Esophagus muscularis mucosa (tissue), 4 donors: ENCODE measurements at places on chromosomes 2 and 18. TPM values are rescaled to one million over a fixed set of nuclear protein-coding genes. Genes with fewer than 3 reads are reported as not detected.

GRCh38 chr2:158297606-158298005 is 158.9 kb downstream of the CCDC148 start:
- H3K36me3 ChIP-seq = no peaks in the 10 kb centered on the region
- no peak for DNase-seq
- no peak overlapping the region for H3K27ac ChIP-seq
- no peak overlapping the region for H3K4me3 ChIP-seq
- H3K4me1 ChIP-seq = no peaks in the 10 kb centered on the region

DNA sequence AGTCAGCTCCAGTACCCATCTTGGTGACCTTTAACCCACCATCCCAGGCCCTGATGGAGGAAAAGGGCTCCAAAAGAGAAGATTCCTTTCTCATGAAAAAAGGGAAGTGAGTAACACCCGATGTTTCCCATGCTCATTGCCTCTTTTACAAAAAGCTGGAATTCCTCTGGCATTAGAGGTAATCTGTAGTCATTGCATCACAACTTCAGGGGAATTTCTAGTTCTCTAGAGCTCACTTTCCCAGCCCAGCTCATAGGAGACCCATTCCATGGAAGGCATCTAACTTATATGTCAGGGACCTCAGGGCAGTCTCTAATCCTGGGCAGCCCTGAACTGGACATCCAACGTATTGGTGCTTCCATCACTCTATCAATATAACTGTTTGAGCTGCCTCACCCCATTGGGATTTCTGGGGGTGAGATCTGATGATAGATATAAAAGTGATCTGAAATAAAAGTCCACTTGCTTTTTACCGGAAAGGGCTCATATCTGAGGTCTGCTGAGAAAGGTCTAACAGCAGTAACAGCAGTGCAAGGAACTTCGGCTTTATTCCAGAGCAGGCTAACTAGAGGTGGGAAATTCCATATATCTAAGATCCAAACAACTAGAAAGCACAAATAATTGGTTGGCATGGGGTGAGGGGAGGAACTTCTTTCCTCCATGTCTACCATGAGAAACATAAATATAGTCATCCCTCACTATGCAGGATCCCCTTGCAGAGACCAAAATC is 106.1 kb downstream of the ETAA1 start:
- no peak for DNase-seq
- H3K27ac ChIP-seq = peak overlapping the region; percentile 20
- peaks cover 4% of the 10 kb centered on the region for H3K4me1 ChIP-seq
- no peaks in the 10 kb centered on the region for H3K36me3 ChIP-seq

DNA sequence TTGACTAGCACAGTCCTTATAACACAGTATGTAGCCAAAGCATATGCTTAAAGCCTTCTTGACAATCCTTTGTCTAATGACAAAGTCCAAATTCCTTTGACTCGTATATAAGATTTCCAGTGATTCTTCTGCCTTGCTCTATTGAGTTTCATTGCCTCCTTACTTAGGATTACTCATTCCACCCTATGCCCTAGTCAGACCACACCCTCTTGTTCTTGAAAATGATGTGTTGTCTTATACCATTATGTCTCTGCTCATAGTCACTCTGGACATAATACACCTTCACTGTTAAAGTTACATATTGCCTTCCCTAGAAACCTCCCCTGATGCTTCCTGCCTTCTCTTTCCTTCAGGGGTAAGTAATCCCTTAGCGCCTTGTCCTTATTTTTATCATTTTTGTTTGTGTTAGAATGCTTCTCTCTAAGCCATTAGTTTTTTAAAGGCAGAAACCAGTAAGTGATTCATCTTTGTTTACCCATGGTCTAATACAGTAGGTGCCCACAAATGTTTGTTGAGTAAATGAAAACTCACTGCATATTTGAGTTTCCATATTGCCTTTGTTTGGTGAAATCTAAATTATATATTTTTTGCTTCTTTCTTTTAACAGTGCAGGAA is 19.3 kb downstream of the GPD2 start:
- no peaks in the 10 kb centered on the region for H3K27me3 ChIP-seq
- H3K4me1 ChIP-seq = peaks cover 21% of the 10 kb centered on the region
- H3K27ac ChIP-seq = no peak overlapping the region
- no peak for DNase-seq
- no peak overlapping the region for H3K4me3 ChIP-seq

DNA sequence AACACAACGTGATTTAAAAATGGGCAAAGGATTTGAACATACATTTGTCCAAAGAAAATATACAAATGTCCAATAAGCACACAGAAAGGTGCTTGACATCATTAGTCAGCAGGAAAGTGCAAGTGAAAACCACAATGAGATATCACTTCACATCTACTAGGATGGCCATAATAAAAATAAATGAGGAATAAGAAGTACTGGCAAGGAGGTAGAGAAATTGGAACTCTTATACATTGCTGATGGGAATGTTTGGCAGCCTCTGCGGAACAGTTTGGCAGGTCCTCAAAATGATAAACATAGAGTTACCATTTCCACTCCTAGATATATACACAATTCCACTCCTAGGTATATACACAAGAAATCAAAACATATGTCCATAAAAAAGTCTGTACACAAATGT is 51.0 kb upstream of the PGAP1 start:
- H3K36me3 ChIP-seq = no peaks in the 10 kb centered on the region
- no peak overlapping the region for H3K4me3 ChIP-seq
- no peak for DNase-seq
- H3K27ac ChIP-seq = no peak overlapping the region
- H3K27me3 ChIP-seq = no peaks in the 10 kb centered on the region

The ARHGAP25 gene
- 3.7 TPM for total RNA-seq

The CELF4 gene
- 1.8 TPM for total RNA-seq

DNA sequence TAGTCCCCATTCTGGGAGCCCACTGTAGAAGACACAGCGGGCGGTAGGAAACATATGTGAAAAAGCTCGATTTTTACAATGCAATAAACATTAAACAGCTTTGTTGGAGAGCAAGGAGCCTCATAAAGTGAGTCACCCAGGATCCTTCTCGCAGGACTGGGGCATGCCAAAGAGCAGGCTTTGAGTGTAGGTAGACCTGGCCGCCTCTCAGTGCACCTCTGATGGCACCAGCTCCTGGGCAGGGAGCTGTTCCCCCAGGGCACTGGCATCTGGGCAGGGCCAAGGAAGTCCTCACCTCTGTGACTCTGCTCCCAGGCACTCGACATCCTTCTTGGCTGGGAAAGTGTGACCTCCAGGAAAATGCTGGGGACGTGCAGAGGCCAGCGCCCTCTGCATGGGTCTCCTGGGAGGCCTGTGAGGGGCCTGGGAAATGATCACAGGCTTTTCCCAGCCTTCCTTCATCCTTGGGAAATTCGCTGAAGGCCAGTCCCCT is 94.2 kb downstream of the POLR1A start:
- H3K4me3 ChIP-seq = no peak overlapping the region
- no peaks in the 10 kb centered on the region for H3K36me3 ChIP-seq
- no peak for DNase-seq

- no peak for DNase-seq
- no peaks in the 10 kb centered on the region for H3K36me3 ChIP-seq
- H3K27ac ChIP-seq = no peak overlapping the region
- no peaks in the 10 kb centered on the region for H3K27me3 ChIP-seq
- no peaks in the 10 kb centered on the region for H3K4me1 ChIP-seq
Observed at GRCh38 chr2:145723872-145724271, 1204.0 kb upstream of the ZEB2 start.

DNA sequence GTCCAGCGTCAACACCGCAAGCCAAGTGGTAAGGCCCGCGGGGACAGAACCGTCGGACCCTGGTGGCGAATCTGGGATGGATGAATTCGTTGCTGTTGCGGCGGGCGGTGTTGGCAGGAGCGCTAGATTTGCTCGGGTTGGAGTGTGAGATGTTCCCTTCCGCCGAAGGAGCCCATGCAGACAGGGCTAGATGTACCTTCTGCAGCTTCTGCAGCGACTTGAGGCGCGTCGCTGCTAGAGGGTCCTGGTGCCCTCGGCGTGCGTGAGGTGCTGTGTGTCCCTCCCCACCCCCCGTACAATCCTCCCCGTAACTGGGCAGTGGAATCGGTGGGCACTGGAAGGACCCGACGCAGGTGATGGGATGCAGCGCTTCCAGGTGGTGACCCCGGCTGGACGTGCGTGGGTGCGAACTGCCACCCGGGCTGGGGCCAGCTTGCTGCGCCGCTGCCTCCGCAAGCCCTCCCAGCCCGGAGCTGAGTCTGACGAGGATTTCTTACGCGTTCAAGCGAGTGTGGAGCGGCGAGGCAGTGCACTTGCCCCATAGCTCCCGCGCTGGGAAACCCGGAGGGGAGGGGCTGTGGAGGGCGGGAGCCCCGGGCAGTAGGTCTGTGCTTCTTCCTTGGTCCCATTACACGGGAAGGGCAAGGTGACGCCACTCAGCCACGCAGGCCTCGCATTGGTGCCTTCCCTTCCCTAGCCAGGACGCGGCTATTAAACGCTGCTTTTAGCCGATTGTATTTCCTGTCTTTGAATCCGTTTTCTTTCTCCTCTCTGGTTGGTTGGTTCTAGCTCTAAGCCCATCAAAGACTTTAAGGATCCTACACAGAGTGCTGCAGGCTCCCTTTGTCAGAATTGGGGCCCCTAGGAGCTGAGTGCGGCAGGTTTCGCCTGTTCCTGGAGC is 34.2 kb downstream of the CHRNA1 start:
- no peak for DNase-seq
- no peaks in the 10 kb centered on the region for H3K36me3 ChIP-seq
- H3K27ac ChIP-seq = no peak overlapping the region
- H3K27me3 ChIP-seq = no peaks in the 10 kb centered on the region
- H3K4me3 ChIP-seq = peak overlapping the region; percentile 51

DNA sequence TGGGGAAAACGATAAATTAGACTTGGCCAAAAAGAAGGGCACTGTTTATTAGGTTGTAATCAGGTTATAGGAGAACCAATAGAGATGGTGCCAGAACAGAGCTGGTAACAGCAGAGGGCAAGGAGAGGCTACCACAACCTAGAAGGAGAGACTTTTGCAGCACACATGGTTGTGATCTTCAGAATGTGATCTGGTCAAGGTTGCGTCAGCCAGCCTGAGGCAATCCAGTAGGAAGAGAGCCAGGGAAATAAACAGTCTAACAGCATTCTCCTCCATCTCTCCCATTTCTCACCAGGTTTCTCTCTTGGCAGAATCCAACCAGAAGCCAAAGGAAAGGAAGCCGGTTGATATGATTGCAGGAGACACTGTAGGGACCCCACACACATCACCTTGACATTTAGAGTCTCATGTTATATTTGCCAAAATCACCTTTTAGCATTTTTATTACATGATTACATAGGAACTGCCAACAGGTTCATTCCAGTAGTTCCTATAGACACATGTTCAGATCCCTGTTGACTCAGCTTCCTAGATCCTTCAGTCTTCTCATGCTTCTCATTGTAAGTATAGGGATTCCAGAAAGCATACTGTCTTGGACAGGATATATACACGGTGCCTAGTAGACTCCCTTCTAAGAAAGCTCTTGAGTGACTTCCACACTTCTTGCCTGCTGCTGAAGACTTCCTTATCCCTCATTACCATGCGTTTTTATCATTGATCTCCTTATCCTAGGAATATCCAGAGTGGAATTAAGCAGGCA is 17.6 kb upstream of the SPATS2L start:
- no peak for DNase-seq
- H3K27me3 ChIP-seq = no peaks in the 10 kb centered on the region
- H3K4me1 ChIP-seq = no peaks in the 10 kb centered on the region
- H3K36me3 ChIP-seq = no peaks in the 10 kb centered on the region
- no peak overlapping the region for H3K4me3 ChIP-seq

DNA sequence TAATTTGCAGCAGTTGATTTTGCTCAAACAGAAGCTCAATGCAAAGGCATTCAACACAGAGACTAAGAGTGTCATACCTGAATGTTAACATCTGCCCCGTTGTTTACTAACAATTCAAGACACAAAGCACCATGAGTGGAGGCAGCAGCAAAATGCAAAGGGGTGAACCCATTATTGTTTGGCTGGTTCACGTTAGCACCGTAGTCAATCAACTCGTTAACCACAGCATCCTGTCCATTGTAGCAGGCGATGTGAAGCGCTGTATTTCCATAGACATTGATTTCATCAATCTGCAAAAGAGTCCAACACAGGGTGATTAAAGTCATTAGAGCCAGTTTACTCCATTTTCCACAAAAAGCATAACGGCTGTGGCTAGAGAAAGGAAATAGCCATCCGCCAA is 189.3 kb downstream of the ANKRD44 start:
- H3K27ac ChIP-seq = no peak overlapping the region
- no peaks in the 10 kb centered on the region for H3K27me3 ChIP-seq
- no peak for DNase-seq

GRCh38 chr18:64287926-64288325 is 139.0 kb upstream of the LINC00305 start:
- no peaks in the 10 kb centered on the region for H3K4me1 ChIP-seq
- H3K4me3 ChIP-seq = no peak overlapping the region
- no peak for DNase-seq
- no peaks in the 10 kb centered on the region for H3K27me3 ChIP-seq

The MEP1B gene
- not detected for total RNA-seq

DNA sequence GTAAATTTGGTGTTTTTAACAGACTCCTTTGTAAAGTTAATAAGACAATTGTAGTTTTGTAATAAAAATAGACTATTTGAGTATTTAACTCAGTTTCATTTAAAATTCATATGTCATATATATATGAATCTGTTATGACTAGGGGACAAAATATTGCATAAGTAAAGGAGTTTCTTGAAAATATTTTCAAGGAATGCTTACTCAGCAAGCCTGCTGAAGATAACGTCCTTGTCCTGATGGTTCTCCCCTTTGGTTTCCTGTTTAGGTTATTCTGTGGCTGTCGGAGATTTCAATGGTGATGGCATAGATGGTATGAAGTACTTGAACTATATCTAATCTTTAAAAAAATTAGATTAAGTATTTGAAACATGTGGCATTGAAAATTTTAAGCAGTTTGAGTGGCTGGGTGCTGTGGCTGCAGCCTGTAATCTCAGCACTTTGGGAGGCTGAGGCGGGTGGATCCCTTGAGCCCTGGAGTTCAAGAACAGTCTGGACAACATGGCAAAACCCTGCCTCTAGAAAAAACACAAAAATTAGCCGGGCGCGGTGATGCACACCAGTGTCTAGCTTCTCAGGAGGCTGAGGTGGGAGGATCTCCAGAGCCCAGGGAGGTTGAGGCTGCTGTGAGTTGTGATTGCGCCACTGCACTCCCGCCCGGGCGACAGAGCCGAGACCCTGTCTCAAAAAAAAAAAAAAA is 47.1 kb downstream of the ITGAV start:
- no peak overlapping the region for H3K4me3 ChIP-seq
- DNase-seq = no peak
- no peaks in the 10 kb centered on the region for H3K27me3 ChIP-seq
- H3K36me3 ChIP-seq = peaks cover 53% of the 10 kb centered on the region
- no peak overlapping the region for H3K27ac ChIP-seq

GRCh38 chr2:39620067-39620466 is 45.6 kb upstream of the TMEM178A start:
- H3K36me3 ChIP-seq = no peaks in the 10 kb centered on the region
- no peaks in the 10 kb centered on the region for H3K27me3 ChIP-seq
- H3K27ac ChIP-seq = no peak overlapping the region
